ENCODE measurements at places on chromosomes 16 and 17. TPM values are rescaled to one million over a fixed set of nuclear protein-coding genes. Genes with fewer than 3 reads are reported as not detected.

CLEC18A gene
- 1.6 TPM for total RNA-seq

DOC2B gene
- total RNA-seq: 2.8 TPM

OMG gene
- not detected for total RNA-seq

GSG1L gene
- total RNA-seq: not detected

CHST4 gene
- not detected for total RNA-seq

CACNG4 gene
- total RNA-seq: not detected

DNA sequence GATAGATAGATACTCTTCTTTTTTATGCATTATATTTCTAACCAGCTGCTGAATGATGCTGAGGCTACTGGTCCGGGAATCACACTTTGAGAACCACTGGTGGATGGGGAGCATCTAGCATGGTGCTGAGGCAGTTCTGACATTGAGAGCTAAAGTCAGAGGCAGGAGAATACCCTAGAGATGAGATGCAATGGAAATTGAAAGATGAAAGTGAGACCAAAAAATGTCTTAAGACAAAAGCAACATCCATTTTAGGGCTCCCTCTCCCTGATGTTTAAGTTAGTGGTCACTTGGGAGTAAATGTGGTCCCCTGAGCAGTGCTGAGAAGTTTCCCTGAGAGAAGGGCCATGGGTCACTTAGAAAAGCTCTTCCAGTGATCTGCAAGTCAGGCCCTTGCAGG is 6.8 kb downstream of the PCTP start:
- DNase-seq: no peak

DNA sequence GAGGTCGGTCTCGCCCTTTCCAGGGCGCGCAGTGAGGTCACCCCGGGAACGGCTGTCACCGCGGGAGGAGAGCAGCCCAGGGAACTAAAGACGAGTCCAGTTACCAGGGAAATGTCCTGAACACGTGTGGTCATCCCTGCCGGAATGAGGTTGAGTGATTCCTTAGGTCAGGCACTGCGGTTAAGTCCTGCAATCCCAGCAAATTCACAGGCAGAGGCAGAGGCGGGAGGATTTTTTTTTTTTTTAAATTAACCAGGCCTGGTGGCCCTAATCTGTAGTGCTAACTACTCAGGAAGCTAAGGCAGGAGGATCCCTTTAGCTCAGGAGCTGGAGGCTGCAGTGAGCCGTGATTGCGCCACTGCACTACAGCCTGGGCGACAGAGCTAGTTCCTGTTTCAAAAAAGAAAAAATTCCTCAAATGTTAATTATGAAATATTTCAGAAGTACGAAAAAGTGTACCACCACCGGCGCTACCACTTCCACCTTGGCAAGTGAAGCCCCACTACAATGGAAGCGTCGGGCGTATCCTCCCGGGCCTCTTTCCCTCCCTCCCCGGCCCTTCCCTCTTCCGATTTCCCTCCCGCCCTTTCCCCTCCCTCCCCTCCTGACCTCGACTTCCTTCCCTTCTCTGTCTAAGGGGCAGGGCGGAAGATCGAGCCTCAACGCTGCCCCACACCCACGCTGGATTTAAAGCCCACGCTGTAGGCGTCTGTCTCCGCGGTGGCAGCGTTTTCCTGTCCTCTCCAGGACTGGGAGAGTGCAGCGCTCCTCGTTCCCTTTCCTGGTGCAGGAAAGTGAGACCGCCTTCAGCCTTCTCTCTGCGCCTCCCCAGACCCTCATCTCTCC is 27.3 kb downstream of the SLFN11 start:
- DNase-seq: peak; percentile 60

DNA sequence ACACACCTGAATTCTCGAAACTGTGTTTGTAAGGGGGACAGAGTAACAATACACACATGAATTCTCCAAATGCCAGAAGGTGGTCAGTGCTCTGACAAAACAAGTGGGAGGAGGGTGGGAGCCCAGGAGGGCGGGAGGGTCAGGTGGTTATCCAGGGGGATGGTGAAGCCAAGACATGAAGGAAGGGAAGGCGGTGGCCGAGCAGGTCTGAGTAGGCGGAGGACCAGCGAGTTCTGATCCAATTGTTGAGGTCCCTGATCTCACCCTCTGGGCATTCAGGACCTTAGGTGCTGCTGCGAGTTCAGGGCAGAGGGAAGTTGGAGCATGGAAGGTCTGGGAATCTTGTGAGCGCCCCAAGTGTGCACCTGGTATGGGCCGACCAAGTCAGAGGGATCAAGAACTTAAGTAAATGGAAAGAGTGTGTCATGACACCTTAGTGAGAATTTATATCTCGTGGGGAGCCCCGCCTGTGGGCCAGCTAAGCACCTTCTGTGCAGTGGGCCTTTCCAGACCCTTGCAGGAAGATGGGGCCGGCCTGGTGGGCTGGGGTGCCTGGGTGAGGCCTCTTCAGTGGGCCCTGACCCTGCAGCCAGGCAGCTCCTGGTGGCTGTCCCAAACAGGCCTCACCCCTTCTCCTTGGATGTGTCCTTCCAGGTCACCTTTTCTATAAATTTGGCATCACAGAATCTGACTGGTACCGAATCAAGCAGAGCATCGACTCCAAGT is 86.1 kb downstream of the NPIPB11 start:
- no peak for DNase-seq

DNA sequence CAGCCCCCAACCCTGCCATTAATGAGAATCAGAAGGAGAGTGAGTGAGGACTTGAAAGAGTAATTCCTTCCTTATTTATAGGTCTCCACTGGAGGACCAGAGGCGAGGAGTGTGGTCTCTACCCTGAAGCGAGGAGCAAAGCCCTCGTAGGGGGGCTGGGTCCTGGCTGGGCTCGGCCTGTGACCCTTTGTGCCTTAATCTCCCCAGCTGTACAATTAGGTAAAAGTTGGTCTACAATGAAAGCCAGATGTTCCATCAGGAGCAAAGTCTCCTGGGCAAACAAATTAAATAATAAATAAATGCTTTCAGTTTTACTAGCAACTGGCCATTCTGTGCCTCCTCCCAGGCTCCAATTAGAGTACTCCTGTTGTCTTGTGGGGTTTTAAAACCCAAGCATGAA is 523.5 kb upstream of the SALL1 start:
- DNase-seq: no peak

GRCh38 chr16:1700246-1700645 is 5.7 kb upstream of the MAPK8IP3 start:
- no peak for DNase-seq

- no peak for DNase-seq
Observed at GRCh38 chr16:26605626-26606271, 461.0 kb upstream of the C16orf82 start.

- peak; percentile 91 for DNase-seq
Observed at GRCh38 chr16:21626659-21627277, 25.6 kb downstream of the IGSF6 start.

GRCh38 chr17:70107441-70107840 is 32.4 kb downstream of the KCNJ16 start:
- no peak for DNase-seq

- peak; percentile 15 for DNase-seq
Observed at GRCh38 chr16:23182679-23183542, at the start of gene SCNN1G. Gene SCNN1G, plus strand, starts transcription at chr16:23182745. Its CDS starts 3,527 bp downstream, at chr16:23186272.

DNA sequence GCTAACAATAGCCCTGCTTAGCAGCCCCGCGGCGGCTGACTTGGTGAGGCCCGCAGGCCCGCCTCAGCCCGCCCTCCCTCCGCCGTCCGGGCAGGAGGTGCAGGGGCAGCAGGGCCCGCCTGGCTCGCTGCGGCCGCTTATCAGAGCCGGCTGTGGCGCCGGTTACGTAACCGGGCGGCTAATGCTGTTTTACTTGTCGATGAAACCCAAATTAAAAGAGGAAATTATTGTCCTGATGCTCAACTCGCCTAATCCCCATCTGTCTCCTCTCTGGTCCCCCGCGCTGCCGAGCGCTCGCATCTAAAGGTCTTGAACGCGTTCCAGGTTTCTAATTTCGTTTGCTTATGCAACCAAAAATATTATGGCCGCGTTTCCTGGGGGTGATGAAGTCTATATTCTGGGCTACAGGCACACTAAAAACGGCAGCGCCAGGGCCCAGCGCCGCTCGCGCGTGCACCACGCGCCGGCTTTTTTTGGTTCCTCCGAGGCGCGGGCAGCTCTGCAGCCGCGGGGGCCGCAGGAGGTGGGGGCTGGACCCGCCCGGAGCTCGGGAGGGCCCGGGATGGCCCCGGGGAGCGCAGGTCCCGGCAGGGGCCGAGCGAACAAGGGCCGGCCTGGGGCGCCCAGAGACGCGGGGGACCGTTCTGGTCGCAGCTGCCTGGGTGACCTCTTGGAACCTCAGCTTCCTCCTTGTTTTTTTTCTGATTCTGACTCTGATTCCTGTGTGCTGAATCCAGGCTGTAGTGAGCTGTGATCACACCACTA is 65.2 kb upstream of the TOB1 start:
- peak; percentile 56 for DNase-seq

DNA sequence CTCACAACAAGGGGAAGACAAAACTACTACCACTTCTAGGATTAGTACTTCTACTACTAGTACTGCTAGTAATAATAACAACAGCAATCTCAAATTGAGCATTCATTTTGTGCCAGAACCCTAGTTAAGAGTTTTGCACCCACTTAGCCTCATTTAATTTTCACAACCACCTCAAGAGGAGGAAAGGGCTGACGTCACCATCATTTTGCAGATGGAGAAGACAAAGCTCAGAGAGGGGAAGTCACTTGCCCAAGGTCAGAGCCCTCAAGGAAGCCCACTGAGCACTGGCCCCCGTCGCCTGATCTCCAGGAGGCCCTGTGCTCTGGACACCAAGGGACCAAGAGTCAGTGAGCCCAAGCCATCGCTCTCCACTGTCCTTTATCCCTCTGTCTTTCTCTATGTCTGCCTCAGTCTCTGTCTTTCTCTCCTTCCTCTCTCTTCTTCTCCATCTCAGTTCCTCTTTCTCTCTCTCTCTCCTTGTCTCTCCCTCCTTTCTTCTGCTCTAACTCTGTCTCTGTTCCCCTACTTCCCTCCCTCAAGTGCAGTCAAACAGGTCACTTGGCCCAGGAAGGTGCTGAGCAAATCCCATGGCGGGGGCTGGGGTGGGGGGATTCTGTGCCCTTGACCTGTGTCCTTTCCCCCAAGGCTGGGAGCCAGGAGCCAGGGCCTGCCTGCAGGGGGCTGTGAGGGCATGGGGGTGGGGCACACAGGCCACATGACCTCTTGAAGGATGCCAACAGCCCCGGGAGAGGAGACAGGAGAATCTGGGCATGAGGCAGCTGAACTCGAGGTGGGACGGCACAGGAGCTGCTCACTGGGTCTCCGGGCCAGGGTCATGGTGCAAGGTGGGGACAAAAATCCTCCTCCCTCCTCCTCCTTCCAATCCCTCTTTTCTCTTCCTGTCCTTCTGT is 11.2 kb upstream of the NGFR start:
- DNase-seq: no peak

GRCh38 chr17:32976131-32976530 is 15.5 kb upstream of the SPACA3 start:
- no peak for DNase-seq

GRCh38 chr16:990516-991291 is 9.1 kb downstream of the SOX8 start:
- DNase-seq: no peak

DNA sequence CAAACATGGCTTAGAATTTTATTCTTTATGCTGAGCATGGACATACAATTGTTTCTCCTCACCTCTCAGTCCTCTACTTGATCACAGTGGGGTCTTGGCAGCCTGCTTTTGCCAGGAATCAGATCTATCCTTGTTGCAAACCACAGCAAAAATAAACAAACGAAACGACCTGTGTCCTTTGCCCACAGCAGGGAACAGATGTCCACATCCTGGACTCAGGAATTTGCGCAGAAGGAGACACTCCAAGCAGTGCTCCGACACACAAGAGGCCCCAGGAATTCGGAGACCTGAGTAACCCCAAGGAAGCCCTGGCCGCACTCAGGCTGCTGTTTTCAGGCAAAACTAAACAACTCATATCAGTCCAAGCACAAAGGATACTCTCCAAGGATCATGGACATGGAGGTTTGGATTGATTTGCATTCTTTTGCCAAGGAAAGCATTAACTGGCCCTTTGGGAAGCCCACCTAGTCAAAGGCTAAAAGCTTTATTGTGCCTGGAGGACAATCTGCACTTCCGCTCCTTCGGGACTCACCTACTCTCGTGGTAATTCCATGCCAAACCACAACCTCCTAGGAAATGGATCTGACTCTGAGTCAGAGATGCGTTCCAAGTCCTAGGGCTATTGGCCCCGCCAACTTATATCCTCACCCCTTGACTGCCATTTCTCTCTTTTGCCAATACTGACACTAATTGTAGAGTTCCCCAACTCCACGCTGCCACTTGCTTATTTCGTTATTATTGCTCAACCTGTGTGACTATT is 271.1 kb upstream of the CDH11 start:
- DNase-seq: no peak

DNA sequence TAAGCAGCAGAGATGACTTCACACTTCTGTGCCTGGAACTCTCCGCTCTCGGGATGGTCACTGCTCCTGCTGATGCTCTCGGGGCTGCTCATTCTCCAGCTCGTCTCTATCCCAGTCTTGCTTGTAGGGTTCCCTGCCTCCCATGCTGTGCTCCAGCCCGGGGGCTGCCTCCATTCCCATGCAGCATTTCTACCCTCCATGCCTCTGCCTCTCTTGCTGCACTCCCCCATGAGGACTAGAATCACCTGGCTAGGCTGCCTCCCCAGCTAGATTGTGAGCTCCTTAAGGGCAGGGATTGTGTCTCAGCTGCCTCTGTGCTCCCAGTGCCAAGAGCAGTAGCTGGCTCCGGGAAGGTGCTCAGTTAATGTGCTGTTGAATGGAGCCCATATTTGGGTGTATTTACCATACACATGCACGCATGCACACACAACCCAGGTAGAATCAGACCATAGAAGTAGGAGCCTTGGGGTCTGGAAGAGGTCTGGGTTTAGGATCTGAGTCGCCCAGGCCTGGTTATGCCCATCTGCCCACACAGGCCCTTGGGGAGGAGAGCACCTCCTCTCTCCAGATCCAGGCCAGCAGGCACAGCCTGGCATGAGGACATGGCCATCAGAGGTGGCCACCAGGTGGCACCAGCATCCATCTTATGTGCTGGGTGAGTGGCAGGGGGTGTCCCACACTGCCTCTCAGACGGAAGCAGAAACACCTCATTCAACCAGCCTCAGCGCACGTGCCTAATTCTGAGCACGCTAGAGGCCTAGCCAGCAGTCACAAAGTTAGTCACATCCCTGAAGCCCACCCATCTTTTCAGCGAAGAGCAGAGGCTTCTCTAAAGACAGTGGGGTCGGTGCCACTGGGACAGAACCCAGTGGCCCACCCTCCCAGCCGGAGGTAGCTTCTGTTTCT is 9.3 kb downstream of the GIT1 start:
- peak; percentile 64 for DNase-seq

DNA sequence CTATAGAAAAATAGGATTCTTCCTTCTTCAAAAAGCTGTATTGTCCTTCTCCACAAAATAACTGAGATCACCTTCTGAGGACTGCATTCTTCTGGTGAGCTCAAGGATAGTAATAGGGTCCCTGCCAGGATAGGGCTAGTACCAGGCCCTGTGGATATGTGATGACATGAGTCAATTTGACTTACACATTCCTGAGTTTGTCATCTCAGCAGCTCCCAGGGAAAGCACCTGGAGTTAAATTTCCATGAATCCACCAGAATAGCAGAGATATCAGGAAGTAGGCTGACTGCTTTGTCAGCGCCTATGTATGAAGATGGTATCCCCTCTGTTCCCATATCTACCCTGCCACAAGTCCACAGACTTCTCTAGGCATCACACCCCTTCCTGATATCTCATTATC is 225.8 kb downstream of the PMP22 start:
- no peak for DNase-seq

- DNase-seq: peak; percentile 82
Observed at GRCh38 chr16:21120976-21121520, 29.6 kb downstream of the DNAH3 start.

All from renal cortical epithelial cell (primary cell).